Dermis blood vessel endothelial cell (primary cell): ENCODE measurements at places on chromosomes 2 and 18.

DNA sequence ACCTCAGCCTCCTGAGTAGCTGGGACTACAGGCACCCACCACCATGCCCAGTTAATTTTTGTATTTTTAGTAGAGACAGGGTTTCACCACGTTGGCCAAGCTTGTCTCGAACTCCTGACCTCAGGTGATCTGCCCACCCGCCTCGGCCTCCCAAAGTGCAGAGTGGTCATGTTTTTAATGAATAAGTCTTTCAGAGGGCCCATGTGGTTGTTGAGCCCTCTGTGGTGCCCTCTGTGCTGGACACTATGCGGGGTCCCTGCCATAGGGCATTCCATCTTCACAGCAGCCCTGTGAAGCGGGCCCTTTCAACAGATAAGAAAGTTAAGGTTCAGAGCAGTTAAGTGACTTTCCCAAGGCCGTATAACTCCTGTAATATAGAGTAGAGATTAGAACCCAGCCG lies 25.9 kb downstream of the MYO7B start:
- no peak for DNase-seq

GRCh38 chr2:235599596-235600338 lies 105.9 kb downstream of the AGAP1 start:
- DNase-seq, result no peak

- no peak for DNase-seq
Observed at GRCh38 chr2:158130832-158131473, 29.3 kb downstream of the UPP2 start.

GRCh38 chr18:58044370-58045241 lies 580 bp downstream of the NEDD4L start:
- peak; percentile 35 for DNase-seq

DNA sequence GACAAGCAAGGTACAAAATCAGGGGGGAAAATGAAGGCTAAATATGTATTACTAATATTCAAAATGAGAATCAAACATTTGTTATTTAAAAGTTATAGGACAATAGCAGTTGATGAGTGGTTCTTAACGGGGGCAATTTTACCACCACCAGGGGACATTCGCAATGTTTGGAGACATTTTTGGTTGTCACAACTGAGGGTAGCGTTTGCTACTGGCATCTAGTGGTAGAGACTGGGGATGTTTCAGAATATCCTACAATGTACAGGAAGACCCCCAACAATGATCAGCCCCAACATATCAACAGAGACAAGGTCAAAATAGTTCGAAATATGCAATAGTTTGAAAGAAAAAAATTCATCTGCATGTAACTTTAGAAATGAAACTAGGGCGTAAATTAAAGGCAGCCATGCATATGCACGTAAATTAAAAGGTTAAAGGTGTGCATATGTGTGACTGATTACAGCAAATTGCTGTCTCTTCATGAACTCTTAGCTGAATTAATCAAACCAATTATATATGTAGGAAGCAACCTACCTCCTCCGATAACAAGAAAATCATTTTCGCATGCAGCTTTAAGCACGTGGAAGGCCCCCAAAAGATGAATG lies 61.2 kb upstream of the CUL3 start:
- peak; percentile 61 for DNase-seq

DNA sequence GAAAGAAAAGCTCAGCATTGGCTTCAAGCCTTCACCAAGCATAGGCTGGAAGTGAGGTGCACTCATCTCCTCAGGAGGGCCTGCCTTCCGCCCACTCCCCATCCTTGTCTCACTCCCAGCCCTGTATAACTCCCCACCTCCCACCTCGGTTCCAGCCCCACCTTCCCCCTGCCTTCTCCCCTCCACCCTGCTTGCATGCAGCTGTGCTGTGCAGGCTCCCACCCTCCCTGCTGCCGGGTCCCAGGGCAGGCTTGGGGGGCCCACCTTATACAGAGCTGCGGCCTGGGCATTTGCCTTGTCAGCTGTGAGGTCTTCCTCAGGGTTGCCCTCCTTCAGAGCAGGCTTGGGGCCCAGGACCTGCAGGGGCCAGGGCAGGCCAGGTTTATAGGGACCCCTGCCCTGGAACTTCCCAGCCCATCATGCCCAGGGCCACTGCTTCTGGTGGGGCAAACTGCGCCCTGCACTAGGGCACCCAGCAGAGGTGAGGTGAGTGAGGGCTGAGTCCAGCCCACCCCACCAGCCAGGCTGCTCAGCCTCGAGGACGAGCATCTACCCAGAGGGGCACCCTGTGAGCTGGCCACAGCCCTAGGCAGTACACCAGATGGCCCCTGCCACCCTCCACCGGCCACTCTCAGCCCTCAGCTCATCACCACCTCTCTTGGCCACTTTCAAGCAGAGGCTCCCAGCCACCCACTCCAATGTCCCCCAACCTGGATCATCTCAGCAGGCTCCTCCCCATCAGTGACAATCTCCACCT lies 11.6 kb downstream of the CAPG start:
- no peak for DNase-seq

- DNase-seq, result peak; percentile 38
Observed at GRCh38 chr2:8693157-8693821, 11.4 kb downstream of the ID2 start.

GRCh38 chr2:194383401-194383800 lies 1273.6 kb upstream of the SLC39A10 start:
- peak; percentile 3 for DNase-seq

- peak; percentile 53 for DNase-seq
Observed at GRCh38 chr2:144630459-144631215, 110.7 kb upstream of the ZEB2 start.

DNA sequence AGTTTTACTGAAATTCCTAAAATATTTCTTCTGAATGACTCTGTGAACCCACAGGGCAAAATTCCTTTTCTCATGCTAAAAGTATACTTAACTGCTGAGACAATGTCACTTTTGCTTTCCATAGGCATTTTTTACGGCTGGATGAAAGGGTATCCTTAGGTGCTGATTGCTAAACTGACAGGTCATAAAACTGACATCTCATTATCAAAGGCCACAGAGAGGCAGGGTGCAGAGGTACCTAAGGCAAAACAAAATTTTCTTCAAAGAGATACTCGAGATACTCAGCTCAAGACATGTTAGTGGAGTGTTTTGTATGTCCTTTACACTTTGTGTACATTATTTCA lies 62.0 kb upstream of the WDR75 start:
- DNase-seq, result no peak

DNA sequence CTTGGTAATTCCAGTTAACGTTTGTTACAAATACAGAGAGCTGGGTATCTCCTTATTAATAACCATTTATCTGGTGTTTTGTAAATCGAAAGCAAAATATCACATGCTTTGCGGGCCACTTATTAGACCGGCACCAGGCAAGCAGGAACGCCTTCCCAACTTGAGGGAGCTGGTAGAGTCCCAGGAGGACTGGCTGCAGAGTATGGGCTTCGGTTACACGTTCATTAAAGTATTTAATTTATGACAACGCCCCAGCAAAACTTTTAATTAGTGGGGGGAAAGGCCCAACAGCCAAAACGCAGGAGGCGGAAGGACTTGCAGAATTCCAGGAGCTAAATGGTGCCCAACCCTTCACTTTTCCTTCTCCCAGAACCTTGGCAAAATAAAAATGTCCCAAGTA lies 3.7 kb downstream of the SMAD7 start:
- DNase-seq, result no peak

DNA sequence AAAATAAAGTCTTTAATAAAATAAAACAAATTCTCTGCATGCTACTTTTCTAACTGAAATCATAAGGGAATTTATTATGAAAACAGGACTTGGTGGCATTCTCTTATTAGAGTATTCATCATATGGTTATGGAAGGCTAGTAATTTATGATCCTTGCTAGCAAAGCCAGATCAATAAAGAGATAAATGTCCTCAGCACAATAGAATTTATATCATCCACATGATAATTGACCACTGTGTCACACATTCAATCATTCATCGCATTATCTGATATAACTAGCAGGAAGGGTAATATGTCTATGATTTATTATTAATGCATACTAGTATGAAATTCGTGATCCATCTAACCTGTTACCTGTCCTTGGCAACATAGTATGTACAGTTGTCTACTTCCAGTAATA lies 175.8 kb downstream of the MYO3B start:
- DNase-seq, result no peak

DNA sequence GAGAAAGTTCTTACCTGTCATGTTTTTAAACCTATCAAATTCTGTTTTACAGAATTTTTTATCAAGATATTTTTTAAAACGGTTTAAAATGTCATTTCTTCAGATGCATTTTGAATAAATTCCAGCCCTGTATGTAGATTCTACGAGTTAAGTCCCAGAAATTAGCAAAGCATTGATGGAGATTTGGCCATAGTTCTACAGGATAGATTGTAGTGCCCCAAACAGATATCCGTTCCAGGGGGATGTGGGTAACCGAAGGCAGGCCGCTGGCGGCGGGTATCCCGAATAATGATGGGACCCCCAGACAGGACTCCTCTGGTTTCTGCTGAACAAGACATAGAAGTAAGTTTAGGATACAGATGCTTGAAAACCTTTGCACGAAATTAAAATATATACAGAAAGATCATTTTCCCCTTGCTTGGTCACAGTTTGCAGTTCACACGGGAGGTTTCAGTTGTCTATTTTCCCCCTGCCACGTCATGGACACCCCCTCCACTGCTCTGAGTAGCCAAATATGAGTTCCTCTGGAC lies 755 bp downstream of the NOL4 start:
- DNase-seq, result peak; percentile 1

DNA sequence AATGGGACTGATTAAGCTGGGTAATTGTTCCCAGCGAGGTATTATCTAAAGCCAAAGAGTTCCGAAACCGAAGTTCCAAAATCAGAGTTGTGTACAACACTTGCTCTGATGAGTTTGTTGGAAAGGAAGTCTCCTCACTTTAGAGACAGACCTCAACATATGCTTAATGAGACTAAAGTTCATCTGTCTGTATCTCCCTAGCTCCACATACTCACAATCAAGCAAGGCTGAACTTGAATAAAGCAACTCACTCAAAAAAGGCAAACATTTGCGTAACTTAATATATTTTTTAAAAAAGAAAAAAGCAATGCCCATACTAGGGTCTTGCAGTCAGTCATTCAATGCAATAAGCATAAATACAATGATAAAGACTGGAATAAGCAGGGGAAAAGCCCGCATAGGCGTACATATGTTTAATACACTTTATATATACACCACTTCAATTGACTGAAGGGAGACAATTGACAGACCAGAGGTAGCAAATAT lies 60.0 kb downstream of the IRS1 start:
- no peak for DNase-seq

GRCh38 chr2:105278654-105279053 lies 37.1 kb downstream of the GPR45 start:
- no peak for DNase-seq

DNA sequence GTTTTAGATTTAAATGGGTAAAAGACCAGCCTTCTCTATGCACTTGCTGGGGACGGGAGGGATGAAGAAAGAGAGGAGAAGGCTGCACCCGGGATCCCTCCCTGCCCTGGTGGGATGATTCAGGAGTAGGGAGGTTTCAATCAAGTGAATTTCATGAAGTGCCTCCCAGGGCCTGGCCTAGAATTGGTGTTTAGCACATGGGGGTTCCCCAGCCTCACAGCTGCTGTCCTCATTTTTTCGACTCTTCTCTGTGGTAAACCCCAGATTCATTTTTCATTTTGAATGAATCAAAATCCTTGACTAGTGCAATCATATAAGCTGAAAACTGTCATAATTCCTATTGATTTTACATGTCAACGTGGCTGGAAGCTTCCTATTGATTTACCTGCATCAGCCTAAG lies 81.1 kb downstream of the LPIN1 start:
- DNase-seq, result no peak

- no peak for DNase-seq
Observed at GRCh38 chr18:41347057-41347456, 608.0 kb upstream of the PIK3C3 start.

DNA sequence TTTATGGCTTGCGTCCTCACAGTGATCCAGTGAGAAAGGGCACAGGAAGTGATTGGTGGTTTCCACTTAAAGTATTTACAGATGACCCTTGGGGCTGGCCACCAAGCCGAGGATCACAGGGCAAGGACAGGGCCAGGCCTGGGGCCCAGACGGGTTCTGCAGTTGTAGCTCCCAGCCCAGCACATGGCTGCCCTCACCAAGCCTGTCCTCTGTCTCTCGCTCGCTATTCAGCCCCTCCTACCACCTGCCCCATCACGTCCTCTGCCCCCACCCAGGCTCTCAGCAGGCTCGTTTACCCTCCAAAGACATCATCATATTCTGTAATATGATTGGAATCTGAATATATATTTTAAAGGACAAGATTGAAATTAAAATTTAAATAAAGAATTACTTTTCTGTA lies 246.0 kb downstream of the KLHL29 start:
- DNase-seq, result no peak

- no peak for DNase-seq
Observed at GRCh38 chr2:10245021-10245420, 57.7 kb upstream of the HPCAL1 start.
